Smooth muscle cell of the brain vasculature (primary cell): ENCODE measurements at places on chromosomes 6 and 20.

- no peak for DNase-seq
Measured at GRCh38 chr6:36443471-36444428, 950 bp downstream of the KCTD20 start.

- DNase-seq = no peak
Measured at GRCh38 chr6:53112404-53112803, 36.2 kb downstream of the GCM1 start.

- DNase-seq = no peak
Measured at GRCh38 chr6:114033606-114034005, 62.7 kb upstream of the HDAC2 start.

- DNase-seq = peak; percentile 9
Measured at GRCh38 chr6:84835340-84835739, 70.9 kb upstream of the TBX18 start.

DNA sequence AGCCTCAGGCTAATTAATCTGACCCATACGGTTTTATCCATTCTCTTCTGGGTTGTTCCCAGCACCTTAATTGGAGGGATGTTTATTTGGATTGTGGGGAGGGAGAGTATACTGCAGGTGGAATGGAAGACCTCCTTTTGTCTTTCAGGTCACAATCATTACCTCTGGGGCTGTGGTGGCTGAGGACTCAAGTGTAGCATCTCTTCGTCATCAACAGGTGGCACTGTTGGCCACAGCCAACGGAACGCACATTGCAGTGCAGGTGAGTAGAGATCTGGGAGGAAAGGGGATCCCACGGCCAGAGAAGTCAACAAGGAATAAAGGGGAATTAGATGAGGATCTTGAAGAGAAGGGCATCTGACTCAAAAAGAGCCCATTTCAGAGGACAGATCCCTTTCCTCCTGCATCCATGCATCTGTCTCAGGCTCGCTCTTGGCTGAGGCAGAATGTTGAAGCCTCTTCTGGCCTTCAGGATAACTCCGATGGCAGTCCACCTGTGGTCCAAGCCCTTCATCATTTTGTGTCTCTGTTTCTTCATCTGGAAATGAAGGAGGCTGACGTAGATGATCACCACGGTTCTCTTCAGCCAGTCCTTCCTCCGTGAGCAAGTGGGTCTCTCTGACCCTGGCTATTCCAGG lies 3.2 kb upstream of the DEF6 start:
- no peak for DNase-seq

- DNase-seq = no peak
Measured at GRCh38 chr6:169536446-169537170, 165.2 kb downstream of the WDR27 start.

DNA sequence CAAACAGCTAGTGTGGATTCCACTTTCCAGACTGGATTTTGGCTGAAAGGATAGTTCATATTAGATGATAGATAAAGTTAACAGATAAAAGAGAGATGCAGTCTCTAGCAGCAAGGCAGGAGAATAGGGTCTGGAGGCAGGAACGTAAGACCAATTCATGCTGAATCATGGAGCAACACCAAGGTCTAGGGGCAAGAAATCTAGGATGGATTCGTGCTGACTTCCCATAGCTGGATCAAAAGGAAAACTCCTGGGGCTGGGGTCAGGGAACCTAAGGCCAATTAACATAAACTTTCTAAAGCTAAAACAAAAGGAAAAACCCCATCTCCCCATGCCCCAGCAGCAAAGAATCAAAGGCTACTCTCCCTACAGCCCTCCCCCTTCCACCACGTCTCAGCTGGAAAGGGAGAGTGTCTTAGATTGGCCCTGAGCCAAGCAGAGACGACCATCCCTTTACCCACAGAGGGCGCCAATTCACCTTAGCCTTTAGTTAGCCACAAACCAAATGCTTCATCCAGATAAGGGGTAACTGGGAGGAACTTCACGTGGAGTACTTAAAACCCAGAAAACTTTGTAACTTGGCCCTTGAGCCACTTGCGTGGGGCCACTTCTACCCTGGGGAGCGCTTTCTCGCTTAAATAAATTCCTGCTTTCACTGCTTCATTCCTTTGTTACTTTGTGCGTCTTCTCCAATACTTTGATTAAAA lies 7.6 kb downstream of the TREM1 start:
- DNase-seq = peak; percentile 15

DNA sequence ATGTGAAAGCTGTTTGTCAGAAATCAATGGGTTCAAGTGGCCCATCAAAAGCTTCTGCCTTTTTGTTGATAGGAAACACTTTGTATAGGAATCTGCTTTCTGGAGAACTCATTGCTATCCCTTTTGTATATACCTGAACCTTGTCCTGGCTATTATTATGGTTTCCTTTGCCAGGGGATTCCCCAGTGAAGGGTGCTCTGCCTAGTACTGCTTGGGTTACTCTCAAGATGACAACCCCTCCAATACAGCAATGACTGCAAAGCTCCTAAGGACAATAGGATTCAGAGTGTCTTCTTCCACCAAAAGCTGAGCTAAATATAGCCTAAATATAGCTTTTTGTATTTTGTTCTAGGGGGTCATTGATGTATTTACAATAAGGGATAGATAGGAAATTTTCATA lies 54.0 kb upstream of the PTPRK start:
- no peak for DNase-seq

GRCh38 chr6:57029213-57029612 lies 17.3 kb upstream of the KIAA1586 start:
- DNase-seq = no peak

DNA sequence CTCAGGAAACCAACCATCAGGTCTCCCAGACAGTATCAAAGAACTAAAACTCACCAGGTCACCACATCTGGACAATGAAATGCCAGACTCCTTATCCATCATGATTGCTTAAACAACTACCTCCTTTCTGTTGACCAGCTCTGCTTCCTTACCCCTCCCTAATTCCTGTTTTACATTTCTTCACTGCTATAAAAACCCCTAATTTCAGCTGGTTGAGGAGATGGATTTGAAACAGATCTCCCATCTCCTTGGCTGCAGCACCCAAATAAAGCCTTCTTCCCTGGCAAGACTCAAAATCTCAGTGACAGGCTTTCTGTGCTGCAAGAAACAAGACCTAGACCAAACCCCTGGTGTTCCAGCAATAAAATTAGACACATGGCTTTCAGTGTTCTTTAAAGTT lies 40.3 kb downstream of the MYLK4 start:
- no peak for DNase-seq

DNA sequence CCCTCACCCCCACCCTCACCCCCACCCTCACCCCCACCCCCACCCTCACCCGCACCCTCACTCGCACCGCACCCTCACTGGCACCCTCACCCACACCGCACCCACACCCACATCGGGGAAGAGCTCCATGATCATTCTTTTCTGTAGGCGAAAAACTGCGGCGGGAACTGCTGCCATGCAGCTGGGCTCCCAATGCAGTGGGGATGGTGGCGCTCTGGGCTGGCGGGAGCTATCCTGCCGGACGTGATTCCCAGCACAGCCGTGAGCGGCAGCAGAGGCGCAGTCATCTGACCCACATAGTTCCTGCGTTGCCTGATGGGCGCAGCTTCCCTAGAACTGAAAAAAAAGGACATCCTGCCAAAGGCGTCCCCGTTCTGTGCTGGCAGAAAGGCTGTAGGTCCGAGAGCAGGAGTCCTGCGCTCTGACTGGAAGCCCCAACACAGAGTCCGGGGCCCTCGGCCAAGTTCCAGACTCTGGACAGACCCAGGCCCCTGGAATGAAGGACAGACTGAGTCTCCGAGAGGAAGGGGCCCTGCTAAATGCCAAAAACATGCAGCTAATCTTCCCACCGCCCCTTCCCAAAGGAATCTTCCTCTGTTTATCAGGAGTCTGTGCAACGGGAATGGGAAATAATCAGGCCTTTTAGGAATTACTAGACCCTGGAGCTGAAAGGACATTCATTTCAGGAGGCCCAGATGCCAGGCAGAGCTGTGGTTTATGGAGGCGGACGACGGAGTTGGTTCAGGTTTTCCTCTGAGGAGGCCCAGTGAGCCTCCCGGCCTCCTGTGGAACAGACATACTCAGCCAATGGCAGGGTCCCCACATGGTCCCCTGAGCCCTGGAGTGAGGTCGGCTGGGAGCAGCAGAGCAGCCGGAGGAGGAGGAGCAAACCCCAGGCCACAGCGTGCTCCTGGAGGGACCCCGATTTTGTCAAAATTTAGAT lies 14.1 kb upstream of the TCFL5 start:
- DNase-seq = no peak

- no peak for DNase-seq
Measured at GRCh38 chr6:44169154-44169553, 10.5 kb downstream of the CAPN11 start.

- DNase-seq = no peak
Measured at GRCh38 chr6:165952514-165952913, 215.1 kb downstream of the TBXT start.

DNA sequence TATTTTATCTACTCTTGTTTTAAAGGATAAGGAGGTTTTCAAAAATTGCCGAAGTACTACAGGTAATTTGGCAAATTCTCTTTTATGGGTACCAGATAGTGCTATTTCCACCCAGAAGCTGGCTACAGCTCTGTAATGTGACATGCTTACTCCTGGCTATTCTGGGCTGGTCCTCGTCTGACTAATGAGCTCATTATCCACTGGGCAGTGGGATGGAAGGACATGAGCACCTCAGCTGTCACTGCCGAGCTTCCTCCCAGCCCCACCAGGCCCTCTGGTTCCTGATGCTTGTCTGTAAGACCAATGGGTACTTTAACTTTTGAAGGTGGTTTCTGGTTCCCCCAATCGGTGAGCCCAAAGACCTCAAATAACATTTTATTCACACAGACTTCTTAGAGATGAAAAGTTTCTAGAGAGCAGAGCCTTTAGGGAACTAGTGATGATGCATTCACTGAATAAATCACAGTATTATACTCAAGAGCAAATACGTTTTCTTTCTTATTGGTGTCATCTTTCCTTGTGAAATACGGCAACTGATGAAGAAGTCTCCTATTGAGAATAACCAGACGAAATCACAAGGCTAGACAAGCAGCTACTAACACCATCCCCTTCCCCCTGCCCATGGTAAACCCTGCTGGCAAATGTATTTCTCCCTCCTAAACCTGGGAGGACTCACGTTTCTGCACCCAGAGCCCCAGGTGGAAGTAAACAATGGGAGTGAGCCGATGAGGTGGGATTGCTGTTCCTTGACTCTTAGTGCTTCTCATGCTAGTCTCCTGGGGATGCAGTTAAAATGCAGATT lies 80.8 kb downstream of the SLC22A3 start:
- DNase-seq = no peak

DNA sequence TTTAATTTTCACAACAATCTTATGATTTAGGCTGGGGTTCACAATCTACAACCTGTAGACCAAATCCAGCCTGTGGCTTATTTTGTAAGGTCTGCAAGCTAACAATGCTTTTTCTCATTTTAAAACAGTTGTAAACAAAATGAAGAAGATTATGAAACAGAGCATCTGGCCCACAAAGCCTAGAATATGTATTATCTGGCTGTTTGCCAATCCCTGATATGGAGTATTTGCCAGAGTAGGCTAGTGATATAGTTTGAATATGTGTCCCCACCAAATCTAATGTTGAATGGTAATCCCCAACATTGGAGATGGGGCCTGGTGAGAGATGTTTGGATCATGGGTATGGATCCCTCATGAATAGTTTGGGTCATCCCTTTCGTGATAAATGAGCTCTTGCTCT lies 201.8 kb downstream of the DHX35 start:
- no peak for DNase-seq

- DNase-seq = no peak
Measured at GRCh38 chr6:79512014-79512413, 25.2 kb downstream of the LCA5 start.

- no peak for DNase-seq
Measured at GRCh38 chr6:42366011-42366705, 85.6 kb downstream of the TRERF1 start.

- no peak for DNase-seq
Measured at GRCh38 chr6:17446713-17447112, 53.3 kb downstream of the CAP2 start.

- DNase-seq = no peak
Measured at GRCh38 chr20:11329271-11329670, 588.4 kb upstream of the BTBD3 start.

DNA sequence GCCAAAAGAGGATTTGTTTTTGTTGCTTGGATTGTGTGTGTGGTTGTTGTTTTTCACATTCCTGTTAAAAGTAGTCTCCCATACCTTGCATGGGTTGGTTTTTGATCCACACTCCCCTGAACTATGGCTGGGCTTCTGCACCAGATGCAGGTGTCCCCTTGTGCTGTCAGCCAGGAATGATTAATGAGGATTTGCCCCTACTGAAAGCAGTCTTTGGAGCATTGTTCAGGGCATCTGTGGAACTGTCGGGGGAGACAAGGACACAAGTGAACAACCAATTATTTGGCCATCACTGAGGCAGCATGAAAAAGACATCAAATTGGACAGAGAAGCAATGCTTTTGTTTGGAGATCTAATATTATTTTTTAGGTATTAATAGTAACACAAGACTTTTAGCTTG lies 373.2 kb upstream of the MMS22L start:
- DNase-seq = no peak

- no peak for DNase-seq
Measured at GRCh38 chr6:69914015-69914485, 47.7 kb downstream of the COL19A1 start.

DNA sequence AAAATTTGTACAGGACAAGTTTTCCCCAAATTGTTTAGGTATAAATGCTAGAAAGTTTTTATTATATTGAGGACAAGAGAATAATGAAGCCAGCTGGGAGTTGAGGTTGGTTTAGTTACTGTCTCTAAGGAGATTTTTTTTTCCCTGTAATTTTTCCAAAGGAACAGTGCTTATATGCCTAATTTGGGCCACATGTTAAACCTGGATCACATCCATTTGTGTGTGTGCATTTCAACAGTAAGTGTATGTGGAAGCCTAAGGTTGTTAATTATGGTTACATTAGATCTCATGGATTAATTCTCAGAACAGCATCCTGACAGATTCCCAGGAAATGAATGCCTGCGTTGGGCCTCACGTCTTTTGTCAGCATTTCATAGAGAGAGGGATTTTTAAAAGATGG lies 4.5 kb downstream of the IGF2R start:
- DNase-seq = no peak

- DNase-seq = no peak
Measured at GRCh38 chr20:7657569-7657968, 282.7 kb downstream of the HAO1 start.

DNA sequence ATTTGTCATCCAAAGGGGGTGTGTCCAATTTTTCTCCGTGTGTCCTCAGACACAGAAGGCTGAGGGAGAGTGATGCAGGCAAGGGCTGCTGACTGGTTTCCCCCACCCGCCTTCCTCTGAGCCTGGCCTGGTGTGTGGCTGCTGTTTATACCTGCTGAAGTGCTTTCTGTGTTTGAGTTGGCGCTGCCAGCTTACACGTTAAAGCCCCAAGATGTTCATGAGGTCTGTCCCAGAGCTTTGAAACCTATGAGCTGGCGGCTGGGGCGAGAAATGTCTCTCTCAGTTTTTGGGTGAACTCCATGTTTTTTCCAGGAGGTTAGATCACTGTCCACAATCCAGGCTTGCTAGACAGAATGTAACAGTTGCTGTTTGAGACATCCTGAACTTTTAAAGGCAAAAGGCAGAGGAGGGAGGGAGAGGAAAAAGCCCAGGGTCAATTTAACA lies 69.0 kb upstream of the CCN2 start:
- no peak for DNase-seq
